Activated T-cell treated with anti-CD3 and anti-CD28 coated beads for 4 hours (primary cell): ENCODE measurements at places on chromosomes 13 and 19.
A peak's percentile ranks its signal among the peaks of the same experiment; 100 is the strongest.

DNA sequence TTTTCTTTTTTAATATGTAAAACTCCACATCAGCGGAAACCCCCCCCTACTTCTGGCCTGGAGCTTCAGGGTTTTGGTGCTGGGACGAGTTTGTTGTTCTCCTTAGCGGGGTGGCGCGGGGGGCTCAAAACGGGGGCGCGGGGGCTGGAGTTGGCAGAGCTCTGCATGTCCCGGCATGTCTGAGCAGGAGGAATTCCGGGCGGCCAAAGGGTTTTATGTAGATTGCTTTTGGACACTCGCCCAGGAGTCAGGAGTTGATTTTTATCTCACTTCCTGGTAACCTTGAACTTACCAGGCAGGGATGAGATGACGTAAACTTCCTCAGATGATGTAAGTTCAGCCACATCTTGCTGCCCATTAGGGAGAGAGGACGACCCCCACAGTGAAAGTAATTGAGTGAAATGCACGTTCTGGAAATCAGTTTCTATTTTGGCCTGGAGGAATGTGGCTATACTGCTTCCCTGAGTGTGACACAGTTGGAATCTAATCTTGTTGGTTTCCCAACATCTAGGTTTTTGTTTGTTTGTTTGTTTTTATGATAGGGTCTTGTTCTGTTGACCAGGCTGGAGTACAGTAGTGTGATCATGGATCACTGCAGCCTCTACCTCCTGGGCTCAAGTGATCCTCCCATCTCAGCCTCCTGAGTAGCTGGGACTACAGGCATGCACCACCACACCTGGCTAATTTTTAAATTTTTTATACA, 21.0 kb upstream of the GDF15 start:
- no peak for DNase-seq

- peak; percentile 36 for DNase-seq
Measured at GRCh38 chr19:5718579-5719273, 1.2 kb downstream of the LONP1 start.

DNA sequence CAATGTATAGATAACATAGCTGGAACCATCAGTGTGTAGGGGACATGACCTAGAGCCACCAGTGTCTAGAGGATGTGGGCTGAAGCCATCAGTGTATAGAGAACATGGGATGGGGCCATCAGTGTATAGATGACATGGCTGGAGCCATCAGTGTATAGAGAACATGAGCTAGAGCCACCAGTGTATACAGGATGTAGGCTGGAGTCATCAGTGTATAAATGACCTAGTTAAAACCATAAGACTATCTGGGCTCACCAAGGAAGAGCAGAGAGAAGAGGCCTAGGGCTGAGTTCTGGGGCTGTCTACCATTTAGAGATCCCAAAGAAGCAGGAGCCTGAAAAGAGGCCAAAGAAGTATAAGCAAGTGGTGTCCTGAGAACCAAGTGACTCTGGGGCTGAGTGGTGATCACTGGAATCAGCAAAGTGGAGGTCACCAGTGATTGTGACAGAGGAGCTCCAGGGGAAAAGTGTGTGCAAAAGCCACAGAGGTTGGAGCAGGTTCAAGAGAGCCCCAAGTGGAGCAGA, 41.0 kb downstream of the RFX2 start:
- no peak for DNase-seq

- DNase-seq, result no peak
Measured at GRCh38 chr13:114088234-114088633, 44.2 kb downstream of the RASA3 start.

DNA sequence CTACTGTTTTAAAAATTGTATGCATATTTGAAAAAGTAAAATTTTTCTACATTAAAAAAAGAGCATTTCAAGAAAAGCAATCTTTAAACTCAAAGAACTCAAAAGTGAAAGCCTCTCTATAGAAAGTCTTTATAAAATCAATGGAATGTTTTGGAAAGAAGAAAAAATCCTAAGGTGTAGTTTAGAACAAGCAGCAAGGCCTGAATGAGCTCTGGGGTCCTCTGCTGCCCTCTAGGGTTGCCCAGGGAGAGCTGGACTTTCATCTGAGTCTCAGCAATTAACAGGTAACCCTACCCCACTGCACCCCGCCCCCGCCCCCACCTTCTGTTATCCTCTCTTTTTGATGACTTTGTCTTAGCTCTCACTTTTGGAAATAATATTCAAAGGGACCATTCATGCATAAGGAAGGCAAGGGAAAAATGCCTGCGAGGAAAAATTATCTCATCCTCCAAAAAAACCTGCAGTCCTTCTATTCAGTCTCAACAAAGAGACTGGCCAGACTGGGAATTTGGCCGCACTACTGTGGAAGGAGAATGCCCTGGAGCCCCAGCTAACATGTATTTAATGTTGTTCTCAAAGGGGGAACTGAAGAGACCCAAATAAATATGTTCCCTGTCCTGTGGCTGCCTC, 24.1 kb downstream of the SLC25A30 start:
- no peak for DNase-seq

- no peak for DNase-seq
Measured at GRCh38 chr13:65868884-65869283, 1361.3 kb downstream of the PCDH9 start.

- DNase-seq, result no peak
Measured at GRCh38 chr13:105276571-105276970, 1258.9 kb downstream of the EFNB2 start.

DNA sequence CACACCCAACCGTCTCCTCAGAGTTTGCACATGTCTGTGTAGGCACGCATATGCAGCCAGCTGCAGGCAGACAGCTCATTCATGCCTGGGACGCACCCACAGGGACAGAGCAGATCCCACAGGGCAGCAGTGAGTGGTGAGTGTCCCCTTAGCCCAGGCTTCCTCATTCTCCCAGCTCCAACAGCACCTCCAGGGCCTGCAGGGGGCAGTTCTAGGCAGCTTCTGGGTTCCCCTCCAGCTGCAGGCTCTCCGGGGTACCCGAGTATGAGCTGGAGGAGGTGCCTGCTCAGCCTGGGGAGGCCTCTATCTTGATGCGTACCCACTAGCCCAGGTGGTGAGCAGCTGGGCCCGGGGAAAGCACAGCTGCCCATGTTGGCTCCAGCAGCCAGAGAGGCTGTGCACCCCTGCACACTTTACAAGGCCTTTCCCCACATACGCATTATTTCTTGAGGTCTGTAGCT, 1.3 kb upstream of the SHANK1 start:
- no peak for DNase-seq

DNA sequence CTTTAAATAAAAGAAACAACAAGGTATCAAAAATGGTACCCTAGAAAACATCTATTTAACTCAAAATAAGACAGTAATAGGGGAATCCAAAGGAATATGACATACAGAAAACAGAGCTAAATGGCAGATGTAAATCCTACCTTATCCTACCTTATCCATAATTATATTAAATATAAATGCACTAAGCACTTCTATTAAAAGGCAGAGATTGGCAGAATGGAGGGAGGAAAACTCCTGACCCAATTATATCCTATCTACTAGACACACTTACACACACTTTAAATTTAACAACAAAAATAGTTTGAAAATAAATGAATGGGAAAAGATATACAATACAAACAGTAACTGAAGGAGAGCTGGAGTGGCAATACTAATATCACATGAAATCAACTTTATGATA, 14.4 kb downstream of the RNASEH2B start:
- no peak for DNase-seq

DNA sequence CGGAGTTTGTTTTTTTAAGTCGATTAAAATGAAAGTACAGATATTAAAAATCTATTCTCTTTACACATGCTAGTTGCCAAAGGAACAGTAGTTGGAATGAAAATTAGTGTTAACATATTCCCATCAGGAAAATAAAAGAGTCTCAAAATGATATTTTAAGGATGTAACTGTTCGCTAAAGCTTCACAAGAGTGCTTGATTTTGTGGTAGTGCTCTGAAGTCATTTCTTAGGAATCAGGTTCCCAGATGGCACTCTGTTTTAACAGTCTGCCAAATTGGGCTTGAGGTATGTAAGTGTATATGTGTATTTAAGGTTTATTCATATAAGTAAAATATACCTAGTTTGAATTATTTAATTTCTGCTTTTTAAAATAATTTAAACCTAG, 128.8 kb downstream of the LMO7 start:
- no peak for DNase-seq

DNA sequence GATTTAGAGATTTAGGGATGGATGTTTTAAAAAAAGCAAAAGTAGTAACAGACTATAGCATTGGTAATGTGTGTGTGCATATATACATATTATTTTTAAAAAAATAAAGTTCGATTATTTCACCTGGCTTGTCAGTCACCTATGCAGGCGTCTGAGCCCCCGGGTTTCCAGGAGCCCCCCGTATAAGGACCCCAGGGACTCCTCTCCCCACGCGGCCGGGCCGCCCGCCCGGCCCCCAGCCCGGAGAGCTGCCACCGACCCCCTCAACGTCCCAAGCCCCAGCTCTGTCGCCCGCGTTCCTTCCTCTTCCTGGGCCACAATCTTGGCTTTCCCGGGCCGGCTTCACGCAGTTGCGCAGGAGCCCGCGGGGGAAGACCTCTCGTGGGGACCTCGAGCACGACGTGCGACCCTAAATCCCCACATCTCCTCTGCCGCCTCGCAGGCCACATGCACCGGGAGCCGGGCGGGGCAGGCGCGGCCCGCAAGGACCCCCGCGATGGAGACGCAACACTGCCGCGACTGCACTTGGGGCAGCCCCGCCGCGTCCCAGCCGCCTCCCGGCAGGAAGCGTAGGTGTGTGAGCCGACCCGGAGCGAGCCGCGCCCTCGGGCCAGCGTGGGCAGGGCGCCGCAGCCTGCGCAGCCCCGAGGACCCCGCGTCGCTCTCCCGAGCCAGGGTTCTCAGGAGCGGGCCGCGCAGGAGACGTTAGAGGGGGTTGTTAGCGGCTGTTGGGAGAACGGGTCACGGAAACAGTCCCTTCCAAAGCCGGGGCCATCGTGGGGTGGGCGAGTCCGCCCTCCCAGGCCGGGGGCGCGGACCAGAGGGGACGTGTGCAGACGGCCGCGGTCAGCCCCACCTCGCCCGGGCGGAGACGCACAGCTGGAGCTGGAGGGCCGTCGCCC, 840 bp upstream of the CCNA1 start:
- DNase-seq, result no peak

GRCh38 chr13:111330066-111330610, 9.7 kb downstream of the TEX29 start:
- no peak for DNase-seq

DNA sequence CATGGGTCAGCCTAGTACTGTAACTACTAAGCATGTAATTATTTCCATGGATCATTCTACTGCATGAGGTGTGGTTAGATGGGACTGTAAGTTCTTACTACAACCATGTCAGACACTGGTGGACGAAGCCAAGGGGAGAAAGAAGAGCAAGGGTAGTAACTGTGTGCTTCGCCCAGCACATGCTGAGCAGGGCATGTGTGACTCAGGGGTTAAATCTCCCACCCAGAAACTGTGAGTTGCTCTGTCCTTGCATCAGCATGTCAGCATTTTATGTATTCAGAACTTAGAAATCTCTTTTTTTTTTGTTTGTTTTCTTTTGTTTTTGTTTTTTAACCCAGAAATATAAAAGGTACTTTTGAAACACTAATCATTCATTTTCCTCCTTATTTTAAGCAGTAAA, 436.6 kb upstream of the KLF12 start:
- DNase-seq, result no peak
